ENCODE measurements at places on chromosomes 4 and X. TPM values are rescaled to one million over a fixed set of nuclear protein-coding genes. Genes with fewer than 3 reads are reported as not detected.

- no peak for DNase-seq
Observed at GRCh38 chr4:22389240-22389870, 126.5 kb downstream of the ADGRA3 start.

GRCh38 chrX:11205796-11206195 is 87.4 kb upstream of the AMELX start:
- no peak for DNase-seq

DNA sequence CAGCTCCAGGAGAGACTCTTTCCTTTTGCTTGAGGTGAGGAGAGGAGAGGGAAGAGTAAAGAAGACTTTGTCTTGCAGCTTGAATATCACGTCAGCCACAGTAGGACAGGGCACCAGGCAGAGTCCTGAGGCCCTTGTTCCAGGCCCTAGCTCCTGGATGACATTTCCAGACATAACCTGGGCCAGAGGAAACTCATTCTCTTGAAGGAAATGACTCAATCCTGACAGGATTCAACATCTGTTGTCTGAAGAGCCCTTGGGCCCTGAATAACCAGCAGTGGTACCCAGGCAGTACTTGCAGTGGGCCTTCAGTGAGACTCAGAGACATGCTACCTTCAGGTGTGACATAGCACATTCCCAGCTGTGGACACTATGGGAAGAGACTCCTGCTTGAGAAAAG is 62.8 kb downstream of the FGF16 start:
- DNase-seq, result no peak

The ARHGEF38 gene
- total RNA-seq, result 15.5 TPM

The STS gene
- total RNA-seq, result 11.6 TPM

- no peak for DNase-seq
Observed at GRCh38 chr4:166277401-166277800, 404.4 kb downstream of the TLL1 start.

DNA sequence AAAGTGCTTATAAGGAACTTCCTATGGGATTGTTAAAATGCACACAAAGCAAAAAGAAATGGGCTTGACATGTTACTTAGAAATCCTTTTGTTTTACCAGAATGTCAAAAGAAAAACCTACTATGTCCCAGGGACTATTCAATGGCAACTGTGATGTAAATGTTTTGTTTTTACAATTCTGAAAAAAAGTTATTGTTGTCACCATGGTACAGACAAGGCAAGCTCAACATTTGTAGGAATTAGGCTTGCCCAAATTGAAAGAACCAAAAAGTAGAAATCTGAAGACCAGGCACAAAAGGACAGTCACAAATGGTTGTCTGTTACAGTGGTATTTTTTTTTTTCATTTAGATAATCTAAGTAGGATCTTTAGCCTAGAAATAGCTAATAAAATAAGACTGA is 638.6 kb downstream of the STPG2 start:
- DNase-seq, result no peak

- DNase-seq, result peak; percentile 79
Observed at GRCh38 chr4:182897601-182898478, 19.3 kb downstream of the DCTD start.

The MAPK10 gene
- total RNA-seq, result 23.6 TPM

The EPHA5 gene
- 0.20 TPM for total RNA-seq

The SPARCL1 gene
- total RNA-seq, result 369 TPM

The UGT2A1 gene
- not detected for total RNA-seq

DNA sequence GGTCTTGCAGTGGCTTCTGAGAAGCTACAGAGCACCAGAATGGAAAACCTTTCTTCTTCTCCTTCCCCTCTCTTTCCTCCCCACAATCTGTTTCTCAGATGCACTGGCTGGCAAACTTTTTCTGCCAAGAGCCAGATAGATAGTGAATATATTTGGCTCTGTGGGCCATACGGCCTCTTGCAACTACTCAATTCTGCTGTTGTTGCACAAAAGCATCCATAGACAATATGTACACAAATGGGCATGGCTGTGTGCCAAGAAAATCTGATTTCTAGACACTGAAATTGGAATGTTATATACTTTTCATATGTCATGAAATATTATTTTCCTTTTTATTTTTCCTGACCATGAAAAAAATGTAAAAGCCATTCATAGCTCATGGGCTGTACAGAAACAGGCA is 3.1 kb downstream of the PHEX start:
- DNase-seq, result no peak

GRCh38 chr4:172042714-172043114 is 229.5 kb downstream of the GALNTL6 start:
- DNase-seq, result no peak

- no peak for DNase-seq
Observed at GRCh38 chr4:95980877-95981360, 141.0 kb downstream of the PDHA2 start.

- DNase-seq, result no peak
Observed at GRCh38 chrX:137194164-137194563, 160.4 kb upstream of the GPR101 start.

DNA sequence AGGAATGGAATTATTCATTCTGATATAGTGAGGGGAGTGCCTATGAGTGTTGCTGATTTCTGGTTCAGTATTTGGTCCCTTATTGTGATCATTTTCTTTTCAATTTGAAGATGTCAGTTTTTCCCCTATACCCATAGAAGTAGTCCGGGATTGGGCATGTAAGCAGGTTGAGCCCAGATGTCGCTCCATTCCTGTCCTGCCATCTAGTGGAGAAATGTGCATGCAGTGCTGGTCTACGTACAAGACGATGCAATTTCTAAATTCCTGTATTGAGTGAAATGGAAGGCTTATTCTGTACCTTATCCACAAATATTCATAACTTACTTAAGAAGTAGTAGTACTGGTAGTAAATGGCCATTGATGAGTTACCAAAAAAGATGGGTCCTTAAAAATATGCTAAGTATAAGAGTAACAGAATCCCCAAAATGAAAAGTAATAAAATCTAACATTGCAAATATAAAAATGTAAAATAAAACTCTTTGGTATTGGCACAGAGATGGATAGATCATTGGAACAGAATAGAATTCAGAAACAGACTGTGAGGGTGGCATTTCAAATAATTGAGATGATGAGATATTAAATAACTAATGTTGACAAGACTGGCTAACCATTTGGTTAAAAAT is 60.9 kb downstream of the UGT8 start:
- peak; percentile 47 for DNase-seq

DNA sequence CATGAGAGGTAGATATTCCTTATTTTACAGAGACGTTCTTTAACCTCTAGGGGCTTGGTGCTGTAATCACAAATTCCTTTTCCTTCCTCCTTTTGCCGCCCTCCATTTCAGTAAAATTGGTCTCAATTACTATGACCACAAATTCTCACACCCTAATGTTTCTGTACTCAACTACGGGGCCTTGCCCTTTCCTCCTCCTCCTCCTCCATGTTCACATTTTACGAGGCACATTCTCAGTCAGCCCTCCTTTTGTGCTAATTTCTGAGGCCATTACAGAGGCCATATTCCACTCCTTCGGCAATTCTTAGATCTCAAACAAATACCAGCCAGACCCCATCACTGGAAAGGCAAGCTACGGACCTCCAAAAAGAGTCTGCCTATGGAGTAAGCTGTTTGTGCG is 92.1 kb downstream of the SH3KBP1 start:
- DNase-seq, result no peak

The CT47B1 gene
- total RNA-seq, result not detected

GRCh38 chr4:37236165-37236564 is 8.4 kb upstream of the NWD2 start:
- DNase-seq, result no peak

DNA sequence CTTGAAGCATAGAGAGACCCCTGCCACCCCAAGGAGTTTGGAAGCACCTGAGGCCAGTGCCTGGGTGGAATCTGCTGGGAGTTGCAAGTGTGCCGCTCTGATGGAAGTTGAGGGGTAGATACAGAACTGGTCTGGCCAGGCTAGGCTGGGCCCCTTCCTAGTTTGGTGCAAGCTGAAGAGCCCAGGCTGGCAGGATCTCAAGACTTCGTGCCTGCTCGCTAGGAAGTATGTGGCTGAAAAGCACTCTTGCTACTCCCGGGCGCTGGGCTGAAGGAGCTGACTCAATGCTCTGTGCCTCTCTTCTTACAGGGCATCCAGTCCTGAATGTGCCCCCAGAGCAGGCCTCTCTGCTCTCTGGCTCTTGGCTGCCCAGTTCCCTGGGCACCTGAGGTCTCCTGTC is 51.7 kb upstream of the PJA1 start:
- peak; percentile 76 for DNase-seq

GRCh38 chr4:18167831-18168230 is 146.3 kb upstream of the LCORL start:
- no peak for DNase-seq

- no peak for DNase-seq
Observed at GRCh38 chr4:68316193-68316969, 33.5 kb downstream of the YTHDC1 start.

GRCh38 chr4:166308647-166309046 is 435.6 kb downstream of the TLL1 start:
- no peak for DNase-seq

The SLC35A2 gene
- 22.6 TPM for total RNA-seq

The TDO2 gene
- 3.0 TPM for total RNA-seq

DNA sequence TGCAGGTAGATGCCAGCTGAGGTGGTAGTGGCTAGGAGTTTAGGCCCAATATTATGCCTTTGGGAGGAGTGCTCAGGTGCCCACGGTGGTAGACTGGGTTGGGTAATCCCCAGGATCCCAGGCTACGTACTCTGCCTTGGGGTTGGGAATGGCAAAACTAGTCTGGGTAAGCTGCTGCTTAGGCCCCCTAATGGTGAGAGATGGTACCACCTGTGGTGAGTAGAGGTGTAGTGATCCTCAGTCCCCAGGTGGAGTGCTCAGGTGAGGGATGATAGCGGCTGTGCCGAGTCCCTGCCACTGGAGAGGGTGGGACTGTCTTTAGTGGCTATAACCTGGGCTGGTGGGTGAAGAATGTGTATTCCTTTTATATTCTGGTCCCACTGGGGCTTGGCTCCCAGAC is 75.2 kb downstream of the IL1RAPL2 start:
- no peak for DNase-seq

DNA sequence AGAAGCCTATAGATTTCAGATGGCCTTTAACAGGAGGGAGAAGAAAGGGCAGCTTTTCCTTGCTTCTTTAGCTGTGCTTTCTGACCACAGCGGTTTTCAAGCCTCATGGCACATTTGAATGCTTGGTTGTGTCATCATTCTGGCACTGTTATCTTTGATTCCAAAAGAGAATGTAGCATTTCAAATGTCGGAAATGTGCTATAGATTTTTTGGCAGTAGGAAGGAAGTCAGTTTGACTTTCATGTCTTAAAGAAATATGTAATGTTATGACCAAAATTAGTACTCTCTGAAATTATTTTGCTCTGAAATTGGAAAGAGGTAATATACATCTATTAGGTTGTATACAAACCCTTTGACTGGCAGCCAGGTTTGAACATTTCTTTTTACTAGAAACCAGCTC is 171.9 kb downstream of the TENM3 start:
- DNase-seq, result no peak

The NXF2B gene
- total RNA-seq, result not detected

DNA sequence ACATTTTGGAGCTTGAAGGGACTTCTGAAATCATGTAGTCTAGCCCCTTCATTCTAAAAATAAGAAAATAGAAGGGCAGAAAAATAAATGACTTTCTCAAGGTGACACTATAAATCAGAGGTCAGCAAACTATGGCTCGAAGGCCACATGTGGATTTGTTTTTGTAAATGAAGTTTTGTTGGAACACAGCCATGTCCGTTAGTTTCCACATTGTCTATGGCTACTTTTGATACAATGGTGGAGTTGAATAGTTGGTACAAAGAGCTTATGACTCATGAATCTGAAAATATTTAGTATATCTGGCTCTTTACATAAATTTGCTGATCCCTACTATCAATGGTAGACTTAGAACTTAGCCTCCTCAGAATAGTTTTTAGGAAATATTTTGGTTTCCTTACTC is 302.4 kb upstream of the PRPS2 start:
- no peak for DNase-seq

GRCh38 chr4:119725688-119726330 is 97.2 kb upstream of the PDE5A start:
- DNase-seq, result no peak

DNA sequence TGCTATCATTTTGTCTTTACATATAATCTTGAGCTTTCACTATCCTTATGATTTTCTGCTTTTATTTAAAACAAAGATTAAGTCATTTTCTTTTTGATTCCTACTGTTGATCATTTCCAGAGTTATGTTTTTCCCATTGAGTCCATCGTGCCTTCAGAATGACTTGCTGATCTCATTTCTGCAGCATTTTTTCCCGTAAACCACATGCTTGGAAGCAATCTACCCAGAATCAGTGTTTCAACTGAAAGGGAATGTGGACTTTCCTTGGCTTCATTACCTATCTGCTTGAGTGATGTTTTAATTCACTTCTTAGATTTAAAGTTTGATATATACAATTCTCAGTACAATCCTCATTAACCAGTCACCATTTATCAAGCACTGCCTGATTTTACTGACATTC is 192.4 kb upstream of the FSTL5 start:
- no peak for DNase-seq

The FGF5 gene
- total RNA-seq, result not detected

The ARHGAP36 gene
- total RNA-seq, result not detected

- no peak for DNase-seq
Observed at GRCh38 chr4:55510685-55511084, 36.0 kb downstream of the CLOCK start.

DNA sequence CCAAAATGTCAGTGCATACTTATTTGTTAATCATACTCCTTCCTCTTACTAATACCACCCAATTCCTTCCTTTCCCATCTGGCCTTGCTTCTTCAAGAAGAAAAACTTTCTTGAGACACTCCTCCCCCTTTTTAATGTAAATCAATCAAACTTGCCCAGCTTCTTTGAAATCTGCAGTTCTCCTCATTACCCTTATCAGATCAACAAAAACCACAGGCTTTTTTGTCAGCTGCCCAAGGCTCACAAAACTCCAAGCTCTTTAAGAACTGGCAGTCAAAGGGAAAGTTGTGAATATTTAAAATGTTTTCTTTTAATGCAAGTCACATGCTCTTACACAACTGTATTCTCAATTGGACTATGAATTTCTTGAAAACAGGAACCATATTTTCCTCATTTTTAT is 11.3 kb upstream of the MYOZ2 start:
- DNase-seq, result no peak

- no peak for DNase-seq
Observed at GRCh38 chr4:5825321-5826041, 67.4 kb downstream of the CRMP1 start.

DNA sequence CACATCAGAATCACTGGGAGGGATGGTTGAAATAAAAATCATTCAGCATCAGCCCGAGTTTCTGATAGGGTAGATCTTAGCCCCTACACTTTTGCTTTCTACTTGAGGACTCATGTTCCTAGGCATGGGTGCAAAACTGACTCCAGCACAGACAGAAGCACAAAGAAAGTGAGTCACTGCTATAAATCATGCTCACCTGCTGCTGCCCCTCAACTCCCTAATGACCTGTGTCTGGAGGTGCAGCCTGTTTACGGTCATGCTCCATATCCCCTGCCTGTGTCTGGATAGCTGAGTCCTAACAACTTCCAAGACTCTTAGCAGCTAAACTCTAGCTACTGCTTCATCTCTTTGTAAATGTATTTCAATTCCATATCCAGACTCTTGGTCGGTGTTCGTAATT is 57.8 kb downstream of the ADGRA3 start:
- DNase-seq, result no peak

- no peak for DNase-seq
Observed at GRCh38 chr4:47741200-47741599, 96.7 kb downstream of the CORIN start.

All from upper lobe of right lung (tissue), 1 donor.